GM12878 (cell line): ENCODE measurements at places on chromosomes 7 and 10. TPM values are rescaled to one million over a fixed set of nuclear protein-coding genes. Genes with fewer than 3 reads are reported as not detected.

DNA sequence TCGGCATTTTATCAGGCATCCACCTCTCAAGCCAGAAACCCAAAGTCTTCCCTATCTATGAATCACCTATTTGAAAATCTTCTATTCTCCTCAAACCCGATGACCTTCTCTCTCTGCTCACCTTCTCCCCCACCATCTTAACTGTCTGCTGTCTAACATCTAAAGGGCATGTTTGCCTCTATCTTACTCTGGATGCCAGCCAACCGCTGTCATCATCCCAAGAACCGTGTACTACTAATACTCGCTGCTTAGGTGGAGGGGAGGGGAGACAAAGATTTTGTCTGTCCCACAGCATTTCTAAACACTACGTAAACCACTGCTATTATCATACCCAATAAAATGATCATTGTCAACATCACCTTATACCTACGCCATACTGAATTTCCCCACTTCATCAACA, 29.5 kb downstream of the PAXIP1 start:
- peaks cover 21% of the 10 kb centered on the region; the same call in 1 of the 2 replicates for H3K36me3 ChIP-seq
- DNase-seq: no peak
- H3K27me3 ChIP-seq: no peaks in the 10 kb centered on the region
- H3K4me3 ChIP-seq: no peak overlapping the region
- no peak overlapping the region for H3K27ac ChIP-seq
- no peaks in the 10 kb centered on the region for H3K4me1 ChIP-seq

The TSPAN12 gene
- polyA plus RNA-seq: 2.0 and 2.7 TPM in 2 replicates

The ADCY1 gene
- 0.13 and 0.17 TPM in 2 replicates for polyA plus RNA-seq

The BHLHA15 gene
- 2.6 and 2.9 TPM in 2 replicates for polyA plus RNA-seq

DNA sequence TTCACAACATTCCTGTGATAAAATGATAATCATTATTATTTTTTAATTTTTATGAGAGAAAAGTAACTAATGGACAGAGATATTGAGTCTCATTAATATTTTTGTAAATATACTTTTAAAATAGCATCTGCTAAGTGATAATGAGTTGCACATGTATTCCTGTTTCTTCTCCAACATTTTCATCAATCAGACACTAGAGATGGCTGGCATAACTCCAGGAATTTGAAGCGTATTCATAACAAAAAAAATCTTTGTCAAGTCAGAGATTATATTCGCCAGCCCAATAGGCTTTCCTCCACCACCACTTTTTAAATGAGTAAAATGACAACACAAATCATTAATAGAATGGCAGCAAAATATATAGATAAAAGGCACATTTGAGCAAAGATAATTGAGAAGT, 524.0 kb upstream of the KCND2 start:
- no peaks in the 10 kb centered on the region for H3K4me1 ChIP-seq
- no peak overlapping the region for H3K4me3 ChIP-seq
- H3K27me3 ChIP-seq: no peaks in the 10 kb centered on the region

DNA sequence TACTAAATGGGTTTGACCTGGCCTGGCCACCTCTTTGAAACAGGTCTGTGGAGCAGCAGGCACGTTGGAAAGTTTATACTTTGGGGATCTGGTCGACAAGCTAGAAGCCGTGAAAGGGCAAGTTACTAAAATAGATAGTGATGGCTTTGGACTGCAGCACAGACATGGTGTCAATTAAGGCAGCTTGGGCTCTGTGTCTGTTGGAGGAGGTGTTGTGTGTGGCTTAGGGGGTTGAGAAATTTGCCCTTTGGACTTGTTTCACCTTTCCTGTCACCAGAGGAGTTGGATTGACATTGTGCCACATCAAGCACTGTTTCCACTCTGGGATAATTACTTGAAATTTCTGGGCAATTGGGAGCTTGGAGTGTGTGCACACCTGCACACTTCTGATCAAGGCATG, 251.8 kb upstream of the MKI67 start:
- H3K4me1 ChIP-seq: no peaks in the 10 kb centered on the region; the same call in 1 of the 2 replicates
- no peaks in the 10 kb centered on the region for H3K36me3 ChIP-seq
- DNase-seq: no peak
- no peak overlapping the region for H3K4me3 ChIP-seq
- H3K27me3 ChIP-seq: peaks cover 2% of the 10 kb centered on the region; the same call in 1 of the 2 replicates

The HMX2 gene
- polyA plus RNA-seq: 17.6 and 31.3 TPM in 2 replicates

- no peak overlapping the region for H3K4me3 ChIP-seq
- no peaks in the 10 kb centered on the region for H3K36me3 ChIP-seq
- no peaks in the 10 kb centered on the region for H3K4me1 ChIP-seq
- H3K27ac ChIP-seq: no peak overlapping the region
- peaks cover 1% of the 10 kb centered on the region; the same call in 1 of the 2 replicates for H3K27me3 ChIP-seq
- DNase-seq: no peak
Measured at GRCh38 chr10:86218160-86218559, 148.4 kb downstream of the GRID1 start.

The CRPPA gene
- polyA plus RNA-seq: not detected in 2 replicates

The ADAM12 gene
- 0.02 TPM in 1 of 2 replicates, not detected in the other for polyA plus RNA-seq

The CCL24 gene
- polyA plus RNA-seq: not detected in 2 replicates

The SLC16A9 gene
- polyA plus RNA-seq: 3.3 and 3.8 TPM in 2 replicates

GRCh38 chr7:100602889-100603725, 944 bp downstream of the PCOLCE start:
- no peak overlapping the region for H3K27ac ChIP-seq
- H3K4me3 ChIP-seq: no peak overlapping the region
- DNase-seq: no peak
- H3K27me3 ChIP-seq: peaks cover 2% of the 10 kb centered on the region; the same call in 1 of the 2 replicates
- H3K36me3 ChIP-seq: no peaks in the 10 kb centered on the region

The AGR2 gene
- not detected in 2 replicates for polyA plus RNA-seq

The LDB3 gene
- 0.06 and 0.07 TPM in 2 replicates for polyA plus RNA-seq

The RBM28 gene
- polyA plus RNA-seq: 39.6 and 43.8 TPM in 2 replicates

The ABCC2 gene
- 0.10 and 0.20 TPM in 2 replicates for polyA plus RNA-seq

DNA sequence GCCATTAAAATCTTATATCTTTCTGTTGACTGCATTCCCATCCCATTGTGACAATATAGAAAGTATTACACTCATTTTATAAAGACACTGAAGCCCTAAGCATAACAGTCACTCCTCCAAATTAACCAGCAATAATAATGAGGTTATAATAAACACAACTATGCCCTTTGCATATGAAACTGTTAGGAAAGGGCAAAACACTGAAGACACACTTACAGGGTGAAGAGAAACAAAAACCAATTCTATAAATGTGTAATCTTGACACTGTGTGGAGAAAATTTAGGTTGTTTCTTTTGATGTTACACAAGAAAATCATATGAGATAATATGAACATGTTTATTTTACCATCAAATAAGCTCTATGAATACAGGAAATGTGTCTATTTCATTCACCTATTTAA, 14.0 kb upstream of the GPR37 start:
- H3K4me1 ChIP-seq: no peaks in the 10 kb centered on the region
- H3K27ac ChIP-seq: no peak overlapping the region
- H3K36me3 ChIP-seq: no peaks in the 10 kb centered on the region
- DNase-seq: no peak

- H3K27ac ChIP-seq: no peak overlapping the region
- no peaks in the 10 kb centered on the region for H3K27me3 ChIP-seq
- DNase-seq: no peak
Measured at GRCh38 chr10:33660329-33660728, 325.9 kb upstream of the NRP1 start.

The CFTR gene
- 0.08 and 0.23 TPM in 2 replicates for polyA plus RNA-seq

GRCh38 chr7:153835712-153836265, 216.4 kb upstream of the DPP6 start:
- H3K4me3 ChIP-seq: no peak overlapping the region
- no peaks in the 10 kb centered on the region for H3K36me3 ChIP-seq
- H3K27ac ChIP-seq: no peak overlapping the region

DNA sequence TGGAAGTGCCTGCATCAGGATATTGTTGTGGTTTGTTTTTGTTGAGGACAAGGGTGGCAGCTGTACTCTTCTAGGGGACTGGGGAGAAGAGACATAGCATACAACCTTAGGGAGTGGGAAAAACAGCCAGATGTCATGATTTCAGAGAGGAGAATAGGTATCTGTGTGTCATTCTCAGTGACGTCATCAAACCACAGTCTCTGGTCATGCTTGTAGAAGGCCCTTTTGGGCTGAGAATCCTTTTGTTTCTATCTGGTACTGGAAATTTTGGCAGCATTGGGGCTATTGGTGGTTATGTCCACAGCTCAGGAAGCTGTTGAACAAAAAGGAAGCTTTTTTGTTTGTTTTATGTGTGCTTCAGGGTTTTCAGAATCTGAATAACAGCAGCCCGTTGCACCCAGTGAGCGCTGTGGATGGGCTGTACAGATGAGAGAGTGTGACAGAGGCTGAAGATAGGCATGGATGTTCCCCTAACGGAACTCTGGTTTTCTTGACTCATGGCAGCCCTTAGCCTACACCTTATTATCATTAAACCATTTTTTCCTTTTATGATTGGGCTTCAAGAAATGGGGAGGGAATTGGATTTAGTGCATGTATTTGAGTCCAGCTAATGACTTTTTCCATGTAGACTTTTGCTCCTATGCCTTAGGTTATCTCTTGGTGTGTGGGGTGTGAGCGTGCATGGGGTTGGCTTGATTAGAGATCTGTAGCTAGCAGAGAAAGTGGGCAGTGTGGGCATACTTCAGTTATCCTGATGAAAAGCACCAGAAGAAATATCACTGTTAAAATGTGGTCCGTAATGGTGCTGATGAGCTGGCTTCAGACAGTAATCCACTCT, 65.7 kb downstream of the SND1 start:
- H3K27me3 ChIP-seq: no peaks in the 10 kb centered on the region
- no peaks in the 10 kb centered on the region for H3K4me1 ChIP-seq
- H3K27ac ChIP-seq: no peak overlapping the region
- peaks cover 13% of the 10 kb centered on the region for H3K36me3 ChIP-seq
- no peak for DNase-seq

The CALHM2 gene
- polyA plus RNA-seq: 10.4 and 10.9 TPM in 2 replicates

The ABCB1 gene
- 1.7 and 2.0 TPM in 2 replicates for polyA plus RNA-seq

DNA sequence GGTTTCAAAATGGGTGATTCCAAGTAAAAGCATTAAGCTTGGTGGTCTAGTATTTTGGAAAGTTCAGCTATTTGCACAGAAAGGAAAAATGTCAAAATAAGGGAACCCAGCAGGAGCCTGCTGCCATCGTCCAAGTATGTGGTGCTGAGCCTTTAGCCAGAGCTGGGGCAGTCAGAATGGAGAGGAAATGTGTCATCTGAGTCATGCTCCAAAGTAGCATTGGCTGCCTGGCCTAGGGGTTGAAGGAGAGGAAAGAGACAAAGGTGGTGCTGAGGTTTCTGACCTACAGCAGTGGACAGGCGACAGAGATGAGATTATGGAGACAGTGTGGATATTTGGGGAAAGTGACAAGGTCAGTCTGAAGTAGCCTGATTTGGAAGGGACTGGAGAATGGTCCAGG, 103.9 kb downstream of the PLCE1 start:
- H3K36me3 ChIP-seq: no peaks in the 10 kb centered on the region
- DNase-seq: no peak
- no peak overlapping the region for H3K4me3 ChIP-seq
- no peaks in the 10 kb centered on the region for H3K27me3 ChIP-seq
- H3K4me1 ChIP-seq: no peaks in the 10 kb centered on the region
- no peak overlapping the region for H3K27ac ChIP-seq

- H3K4me3 ChIP-seq: no peak overlapping the region
- H3K27ac ChIP-seq: no peak overlapping the region
- no peak for DNase-seq
Measured at GRCh38 chr7:136956232-136956631, 87.8 kb downstream of the CHRM2 start.

- H3K4me1 ChIP-seq: no peaks in the 10 kb centered on the region
- H3K27ac ChIP-seq: no peak overlapping the region
- no peak for DNase-seq
- no peak overlapping the region for H3K4me3 ChIP-seq
Measured at GRCh38 chr10:112785089-112785488, 165.0 kb upstream of the TCF7L2 start.

DNA sequence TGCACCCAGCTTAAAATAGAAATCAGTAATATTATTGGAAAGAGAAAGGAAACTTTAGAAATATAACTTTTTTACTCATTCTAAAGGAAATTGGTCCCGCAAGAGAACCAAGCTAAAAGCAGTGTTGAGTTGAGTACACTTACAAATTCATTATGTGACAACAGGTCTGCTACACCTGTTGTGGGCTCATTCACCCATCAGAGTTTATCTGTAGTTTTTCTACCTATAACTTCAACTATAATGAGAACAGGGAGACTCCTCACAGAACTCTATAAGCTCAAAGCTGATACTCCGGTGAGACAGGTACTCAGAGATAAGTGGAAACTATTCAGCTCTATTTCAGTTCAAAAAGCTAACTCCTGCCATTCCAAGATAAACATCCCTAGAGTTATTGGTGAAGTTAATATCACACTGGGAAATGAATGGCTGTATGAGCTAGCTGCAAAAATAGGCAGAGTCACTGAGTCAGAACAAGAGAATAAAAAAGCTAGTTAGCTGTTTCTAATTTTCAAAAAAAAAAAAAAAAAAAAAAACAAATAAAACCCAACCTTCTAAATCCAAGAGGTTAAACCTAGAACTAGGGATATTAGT, 121.3 kb downstream of the PPP1R3A start:
- no peak overlapping the region for H3K4me3 ChIP-seq
- H3K27ac ChIP-seq: no peak overlapping the region
- no peaks in the 10 kb centered on the region for H3K27me3 ChIP-seq
- H3K4me1 ChIP-seq: no peaks in the 10 kb centered on the region
- H3K36me3 ChIP-seq: no peaks in the 10 kb centered on the region

The SPDYE9 gene
- polyA plus RNA-seq: 1.2 and 1.8 TPM in 2 replicates

DNA sequence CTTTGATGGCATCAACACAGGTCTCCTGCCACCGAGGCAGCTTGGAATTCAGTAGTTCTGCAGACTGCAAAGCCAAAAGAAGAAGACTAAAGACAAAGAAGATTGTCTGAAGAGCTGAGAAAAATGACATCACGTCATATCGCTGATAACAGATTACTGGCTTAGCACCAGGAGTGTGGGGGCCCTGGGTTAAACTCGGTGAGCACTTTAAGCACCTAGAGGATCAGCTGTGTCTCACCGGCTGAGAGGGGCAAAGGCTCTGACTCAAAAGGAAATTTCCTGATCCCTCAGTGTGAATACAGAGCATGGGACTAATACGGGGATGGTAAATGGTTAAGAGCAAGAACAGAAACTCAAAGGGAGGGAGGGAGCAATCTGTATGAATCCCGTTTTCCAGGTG, 30.7 kb downstream of the BRI3 start:
- peaks cover 12% of the 10 kb centered on the region for H3K36me3 ChIP-seq
- no peak overlapping the region for H3K27ac ChIP-seq
- no peak overlapping the region for H3K4me3 ChIP-seq
- no peak for DNase-seq

The TEX47 gene
- not detected in 2 replicates for polyA plus RNA-seq

GRCh38 chr10:86755454-86755739, 1.0 kb upstream of the BMPR1A start:
- DNase-seq: no peak
- H3K4me1 ChIP-seq: peaks cover 19% of the 10 kb centered on the region
- H3K27ac ChIP-seq: peak overlapping the region; percentile 79

The MTERF1 gene
- polyA plus RNA-seq: 28.5 and 29.2 TPM in 2 replicates

DNA sequence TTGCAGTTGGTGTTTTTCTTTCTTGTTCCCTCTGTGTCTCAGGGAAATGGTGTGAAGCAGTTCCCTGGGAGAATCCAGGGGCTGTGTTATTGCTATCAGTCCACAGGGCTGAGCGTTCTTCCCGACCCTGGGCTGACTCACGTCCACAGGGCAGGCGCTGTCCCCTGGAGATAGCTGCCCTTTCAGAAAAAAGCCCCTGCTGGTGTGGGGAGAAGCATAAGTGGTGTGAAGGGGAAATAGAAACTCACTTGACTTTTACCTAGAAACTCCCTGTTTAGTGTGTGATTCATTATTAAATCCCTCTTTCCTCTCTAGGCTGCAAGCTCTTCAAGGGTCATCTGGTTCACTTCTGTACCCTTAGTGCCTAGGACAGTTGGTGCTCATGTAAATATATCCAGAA, 63.3 kb upstream of the SMNDC1 start:
- no peaks in the 10 kb centered on the region for H3K36me3 ChIP-seq
- no peak for DNase-seq
- H3K27ac ChIP-seq: no peak overlapping the region; the same call in 1 of the 2 replicates
- H3K4me1 ChIP-seq: peaks cover 29% of the 10 kb centered on the region
- no peaks in the 10 kb centered on the region for H3K27me3 ChIP-seq
